ENCODE measurements at places on chromosomes 2 and 18.

DNA sequence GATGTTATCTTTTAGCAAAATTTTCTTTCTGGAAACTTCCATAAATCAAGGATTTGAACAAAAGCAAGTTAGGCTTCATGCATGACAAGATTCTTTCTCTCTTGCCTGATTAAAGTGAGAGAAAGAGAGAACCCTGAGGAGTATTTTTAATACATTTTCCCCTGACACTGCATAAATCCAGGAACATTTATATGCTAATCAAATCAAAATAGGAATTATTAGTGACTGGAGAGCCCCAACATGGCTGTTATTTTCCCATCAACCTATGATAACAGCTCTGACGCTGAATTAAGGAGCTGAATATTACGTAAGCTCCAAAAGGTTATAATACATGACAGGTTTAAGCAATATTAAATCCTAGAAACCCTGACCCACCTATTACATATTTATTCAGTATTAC, 930.2 kb upstream of the PIK3C3 start:
- no peak for DNase-seq

- DNase-seq: peak; percentile 5
These were observed 3.5 kb downstream of the TRIB2 start for GRCh38 chr2:12720278-12720620.

- no peak for DNase-seq
These were observed 6.0 kb downstream of the ACVR2A start for GRCh38 chr2:147850838-147851237.

- DNase-seq: no peak
These were observed 126.3 kb upstream of the HS6ST1 start for GRCh38 chr2:128444816-128445522.

GRCh38 chr2:10514743-10515142, 66.6 kb upstream of the ODC1 start:
- DNase-seq: peak; percentile 13

GRCh38 chr18:37457753-37458152, 107.8 kb downstream of the CELF4 start:
- no peak for DNase-seq

DNA sequence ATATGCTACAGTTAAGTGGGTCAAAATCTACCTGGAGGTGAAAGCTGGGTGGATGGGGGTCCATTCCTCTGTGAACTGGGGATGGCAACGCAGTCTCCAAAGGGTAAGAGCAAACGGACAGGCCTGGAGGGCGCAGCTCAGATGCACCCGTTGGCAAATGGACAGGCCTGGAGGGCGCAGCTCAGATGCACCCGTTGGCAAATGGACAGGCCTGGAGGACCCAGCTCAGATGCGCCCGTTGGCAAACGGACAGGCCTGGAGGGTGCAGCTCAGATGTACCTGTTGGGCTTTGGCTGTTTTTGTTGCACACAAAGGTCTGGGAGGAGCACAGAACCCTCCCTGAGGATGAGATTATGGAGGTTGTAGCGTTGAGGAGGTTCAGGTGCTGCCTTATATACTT, 33.7 kb downstream of the RBFA start:
- no peak for DNase-seq

- DNase-seq: no peak
These were observed 68.3 kb downstream of the TET3 start for GRCh38 chr2:74052732-74053710.

DNA sequence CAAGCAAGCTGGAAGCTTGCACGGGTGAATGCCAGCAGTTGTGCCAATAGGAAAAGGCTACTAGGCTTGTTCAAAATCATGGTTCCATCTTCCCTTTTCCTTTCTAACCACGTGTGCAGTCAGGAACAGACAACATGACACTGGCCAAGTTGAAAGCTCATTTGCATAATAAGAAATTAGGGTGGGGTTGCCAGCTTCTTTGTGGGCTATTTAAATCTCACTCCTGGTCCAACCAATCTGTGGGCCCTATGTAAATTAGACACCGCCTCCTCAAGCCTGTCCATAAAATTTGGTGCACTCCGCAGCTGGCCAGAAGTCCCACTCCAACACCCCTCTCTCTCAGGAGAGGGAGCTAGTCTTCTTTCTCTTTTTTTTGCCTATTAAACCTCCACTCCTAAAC, 1948.4 kb upstream of the PIK3C3 start:
- DNase-seq: peak; percentile 16

DNA sequence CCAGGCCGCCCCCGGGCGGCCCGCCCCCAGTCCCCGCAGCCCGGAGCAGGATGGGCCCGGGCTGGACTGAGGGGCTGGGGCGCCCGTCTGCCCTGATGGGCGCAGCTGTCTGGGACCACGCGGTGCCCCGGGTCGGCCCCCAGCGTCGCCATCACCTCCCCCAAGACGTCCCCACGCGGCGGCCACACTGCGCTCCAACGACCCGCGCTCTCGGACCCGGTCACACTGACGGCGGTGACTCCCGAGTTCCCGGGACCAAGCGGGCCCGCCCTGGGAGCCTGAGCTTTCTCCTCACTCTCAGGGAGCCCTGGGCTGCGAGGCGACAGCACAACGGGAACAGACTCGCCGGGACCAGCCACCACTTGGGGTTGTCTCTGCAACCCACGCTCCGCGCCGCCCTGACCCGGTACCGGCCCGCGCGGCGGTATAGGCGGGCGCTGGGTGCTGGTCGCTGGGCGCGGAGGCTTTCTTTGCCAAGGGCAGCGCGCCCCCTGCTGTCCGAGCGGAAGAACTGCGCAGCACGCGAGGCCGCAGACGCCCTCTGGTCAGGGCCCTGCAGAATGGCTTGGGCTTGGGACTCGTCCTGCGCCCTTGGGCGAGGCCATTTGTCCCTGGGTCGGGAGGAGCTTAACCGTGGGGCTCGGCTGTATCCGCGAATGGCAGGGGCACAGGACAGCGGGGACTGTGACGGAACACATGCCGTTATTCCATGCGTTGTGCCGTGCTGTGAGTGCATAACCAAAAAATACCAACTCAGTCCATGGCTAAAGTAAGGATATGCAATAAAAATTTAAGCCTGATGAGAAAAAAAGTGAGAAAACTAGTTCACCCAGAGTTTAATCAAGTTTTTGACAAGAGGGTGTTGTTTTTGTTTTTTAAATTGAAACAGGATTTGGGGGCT, 54.8 kb upstream of the ANKRD62 start:
- DNase-seq: peak; percentile 93

DNA sequence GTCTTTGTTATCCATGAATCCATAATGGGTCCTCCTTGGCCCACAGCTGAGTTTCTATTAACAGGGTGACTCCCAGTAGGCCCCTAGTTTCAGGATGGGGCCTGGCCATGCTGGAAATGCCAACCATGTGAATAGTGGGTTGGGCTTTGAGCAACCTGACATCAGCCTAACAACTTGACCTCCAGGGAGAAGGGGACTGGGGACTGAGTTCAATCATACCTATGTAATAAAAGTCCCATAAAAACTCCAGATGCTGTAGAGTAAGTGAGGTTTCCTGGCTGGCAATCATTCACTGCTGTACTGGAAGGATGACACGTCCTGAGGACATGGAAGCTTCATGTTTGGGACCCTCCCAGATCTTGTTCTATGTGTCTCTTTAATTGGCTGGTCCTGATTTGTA, 7.9 kb downstream of the REV1 start:
- DNase-seq: peak; percentile 28

- DNase-seq: no peak
These were observed 107.7 kb downstream of the HNMT start for GRCh38 chr2:138071720-138072719.

DNA sequence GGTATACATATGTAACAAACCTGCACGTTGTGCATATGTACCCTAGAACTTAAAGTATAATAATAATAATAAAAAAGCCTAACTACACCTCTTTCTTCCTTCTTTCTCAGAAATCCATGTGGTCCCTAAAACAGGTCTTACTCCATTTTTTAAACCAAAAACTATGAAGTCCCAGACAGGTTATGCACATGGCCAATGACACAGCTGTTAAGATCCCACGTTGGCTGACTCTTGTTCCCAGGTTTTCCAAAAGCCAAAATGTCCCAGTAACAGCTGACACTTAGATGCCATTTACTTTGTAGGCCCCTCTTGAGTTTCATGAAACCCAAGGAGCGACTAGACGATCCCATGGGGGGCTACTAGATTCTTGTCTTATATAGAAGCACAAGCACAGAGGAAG, 97.0 kb downstream of the KCNF1 start:
- DNase-seq: no peak

DNA sequence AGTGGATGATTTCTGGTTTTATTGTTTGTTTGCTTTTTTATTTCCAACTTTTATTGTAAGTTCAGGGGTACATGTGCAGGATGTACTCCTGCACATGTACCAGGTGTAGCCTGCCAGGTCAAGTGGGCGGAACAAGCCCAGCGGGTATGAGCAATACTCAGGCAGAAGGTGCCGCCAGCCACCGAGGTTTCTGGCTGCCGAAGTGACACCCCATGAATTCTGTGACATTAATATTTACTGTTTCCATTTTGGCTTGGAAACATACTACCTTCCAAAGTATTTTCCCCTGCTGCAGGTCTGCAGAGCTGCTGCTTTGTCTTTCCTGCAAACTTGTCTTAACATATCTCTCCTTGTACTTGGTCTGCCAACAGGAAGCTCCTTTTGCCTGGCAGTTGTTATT, 78.5 kb downstream of the PTPN4 start:
- no peak for DNase-seq

GRCh38 chr18:27970321-27970720, 206.6 kb downstream of the CDH2 start:
- DNase-seq: no peak
